ENCODE measurements at places on chromosomes 7 and 10.

- DNase-seq: no peak
These were observed 8.7 kb upstream of the BAMBI start for GRCh38 chr10:28668363-28669226.

- DNase-seq: no peak
These were observed 36.5 kb downstream of the MALSU1 start for GRCh38 chr7:23335621-23336020.

- no peak for DNase-seq
These were observed 91.4 kb upstream of the PHYHIPL start for GRCh38 chr10:59085054-59085453.

GRCh38 chr10:29377333-29377961, 88.6 kb downstream of the LYZL1 start:
- DNase-seq: no peak

DNA sequence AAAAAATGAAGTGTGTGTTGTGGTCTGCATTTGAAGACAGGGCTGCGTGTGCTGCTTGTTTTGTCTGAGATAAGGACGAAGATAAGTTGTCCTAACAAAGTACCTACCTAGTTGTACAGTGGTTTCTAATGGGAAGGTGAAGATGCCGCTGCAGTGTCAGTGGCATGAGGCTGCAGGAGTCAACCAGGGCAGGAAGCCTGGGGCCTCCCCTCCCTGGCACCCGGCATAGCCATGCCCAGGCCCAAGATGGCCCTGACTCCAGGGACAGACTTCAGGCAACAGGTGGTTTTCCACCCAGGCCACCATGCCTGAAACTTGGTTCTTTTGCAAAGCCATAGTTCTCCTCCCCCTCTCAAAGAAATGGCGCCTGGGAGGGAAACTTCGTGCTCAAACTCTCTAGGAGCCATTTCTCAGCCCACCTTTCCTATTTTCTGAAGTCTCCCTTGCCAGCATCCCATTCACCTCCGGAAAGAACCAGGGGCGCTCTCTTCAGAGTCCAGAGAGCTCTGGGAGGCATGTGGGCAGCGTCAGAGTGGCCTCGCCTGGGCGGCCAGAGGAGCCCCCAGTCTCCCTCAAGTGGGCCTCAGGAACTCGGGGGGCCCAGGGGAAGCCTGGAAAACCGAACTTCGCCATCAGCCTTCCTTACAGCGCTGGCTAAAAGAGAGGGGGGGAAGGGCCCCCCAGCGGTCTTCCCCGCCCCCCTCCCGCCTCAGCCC, 2.1 kb upstream of the KAT6B start:
- DNase-seq: peak; percentile 23

GRCh38 chr7:20359341-20359963, 28.8 kb downstream of the ITGB8 start:
- no peak for DNase-seq

DNA sequence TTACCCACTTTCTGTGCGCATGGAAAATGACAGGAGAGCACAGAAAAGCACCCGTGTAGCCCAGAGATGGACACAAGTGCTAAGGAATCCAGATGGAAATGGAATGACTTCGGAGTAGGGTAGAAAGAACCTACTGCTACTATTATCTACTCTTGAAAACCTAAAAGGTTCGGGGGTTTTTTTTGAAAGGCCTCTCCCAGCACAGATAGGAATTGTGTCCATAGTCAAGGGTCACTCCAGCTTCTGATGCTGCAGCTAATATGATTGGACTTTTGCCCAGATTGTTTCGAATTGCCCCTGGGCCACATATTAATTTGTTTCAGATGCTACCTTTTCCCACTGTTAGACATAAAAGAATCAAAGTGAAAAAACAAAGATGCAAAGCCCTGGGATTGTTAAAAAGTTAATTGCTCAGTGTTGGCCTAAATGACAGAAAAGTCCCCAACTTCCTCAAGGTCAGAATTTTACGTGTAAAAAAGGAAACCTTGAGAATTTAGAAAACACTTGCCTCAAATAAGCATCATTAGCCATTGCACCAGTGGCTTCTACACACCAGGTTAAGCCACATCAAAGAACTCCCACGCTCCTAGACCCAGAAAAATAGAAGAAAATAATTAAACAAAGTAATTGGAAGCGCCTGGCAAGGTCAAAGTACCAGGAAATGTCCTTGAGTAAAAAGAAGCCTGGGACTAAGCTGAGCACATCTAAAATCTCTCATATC, 40.8 kb upstream of the INSIG1 start:
- DNase-seq: no peak

DNA sequence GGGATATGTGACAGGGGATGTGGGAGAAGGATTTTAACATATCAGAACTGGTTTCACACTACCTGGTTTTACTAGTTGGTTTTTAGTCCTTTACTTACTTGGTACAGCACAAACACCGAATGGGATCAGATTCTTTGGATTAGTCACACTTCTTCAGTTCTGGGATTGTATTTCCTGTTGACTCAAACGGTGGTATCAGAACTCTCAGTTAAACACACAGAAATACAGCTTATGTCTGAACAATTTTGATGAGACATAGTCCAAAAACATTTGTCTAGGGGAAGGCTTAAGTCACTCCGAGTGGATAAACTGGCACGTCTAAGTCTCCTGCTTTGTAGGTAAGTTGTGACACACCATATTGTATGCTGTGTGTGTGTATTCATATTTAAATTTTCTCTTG, 480.5 kb downstream of the PHTF2 start:
- DNase-seq: no peak

DNA sequence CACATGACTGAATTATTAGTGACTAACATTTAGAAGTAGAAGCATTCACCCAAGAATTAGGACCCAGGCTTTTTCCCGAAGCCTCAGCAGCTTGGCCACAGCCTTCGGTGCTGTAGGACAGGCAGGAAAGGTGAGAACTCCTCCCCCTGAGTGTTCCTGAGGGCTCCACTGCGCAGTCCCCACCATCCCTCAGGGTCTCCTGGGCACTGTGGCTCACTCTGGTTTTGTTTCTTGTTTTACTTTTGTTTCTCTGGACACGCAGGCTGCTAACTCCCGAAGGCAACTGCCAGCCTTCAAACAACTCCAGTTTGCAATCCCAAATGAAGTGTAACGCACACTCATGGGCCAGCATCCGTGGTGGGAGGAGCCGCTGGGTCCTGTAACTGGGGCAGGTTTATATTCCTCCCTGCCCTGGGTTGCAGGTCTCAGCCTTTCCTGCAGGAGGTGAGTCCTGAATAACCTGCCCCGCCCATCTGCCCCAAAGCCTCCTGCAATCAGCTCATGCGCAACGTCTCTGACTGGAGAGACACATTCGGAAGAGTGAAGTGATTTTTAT, 492.9 kb downstream of the PTPRN2 start:
- DNase-seq: no peak

GRCh38 chr7:97873606-97874005, 1.4 kb upstream of the ASNS start:
- no peak for DNase-seq

DNA sequence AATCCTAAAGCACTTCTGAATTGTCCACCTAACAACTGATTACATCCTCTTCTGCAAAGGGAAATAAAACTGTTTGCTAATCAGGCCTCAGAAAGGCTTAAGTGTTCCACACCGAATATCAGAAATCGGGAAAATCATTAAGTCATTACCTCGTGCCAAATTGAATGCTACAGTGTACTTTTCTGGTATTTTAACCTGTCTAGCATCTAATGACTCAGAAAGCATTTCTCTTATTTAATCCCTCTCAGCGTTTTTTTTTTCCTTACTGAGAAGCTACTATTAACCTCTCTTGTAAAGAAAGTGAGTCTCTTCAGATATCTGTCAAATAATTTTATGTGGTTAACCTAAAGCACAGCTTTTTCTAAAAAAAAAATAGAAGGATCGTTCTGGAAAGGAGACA, 28.6 kb downstream of the VIM start:
- no peak for DNase-seq

DNA sequence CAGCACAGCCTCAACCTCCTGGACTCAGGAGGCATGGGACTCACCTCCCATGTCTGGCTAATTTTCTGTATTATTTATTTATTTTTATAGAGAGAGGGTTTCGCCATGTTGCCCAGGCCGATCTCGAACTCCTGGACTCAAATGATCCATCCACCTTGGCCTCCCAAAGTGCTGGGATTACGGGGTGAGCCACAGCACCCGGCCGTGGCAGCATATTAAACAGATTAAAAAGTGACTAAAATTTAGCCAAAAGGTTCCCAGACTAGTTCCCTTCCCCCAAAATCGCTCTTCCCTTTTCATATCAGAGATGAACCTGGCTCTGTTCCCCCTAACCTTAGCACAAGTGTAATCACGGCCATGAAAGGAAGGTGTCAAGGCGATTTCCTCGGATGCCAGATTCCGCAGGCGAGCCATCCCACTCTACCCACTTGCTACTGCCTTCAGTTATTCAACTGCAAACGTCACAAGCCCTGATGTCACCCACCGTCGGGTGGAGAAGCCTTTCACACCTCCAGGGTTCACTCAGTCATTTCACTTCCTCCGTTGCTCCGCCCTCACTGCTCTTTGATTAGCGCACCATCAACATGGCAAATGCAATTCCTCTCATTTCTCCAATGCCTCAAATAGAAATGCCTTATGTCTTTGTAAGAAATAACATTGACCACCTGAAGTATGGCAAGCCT, 104.7 kb upstream of the RHEB start:
- peak; percentile 65 for DNase-seq

GRCh38 chr10:33703501-33704213, 369.2 kb upstream of the NRP1 start:
- no peak for DNase-seq

DNA sequence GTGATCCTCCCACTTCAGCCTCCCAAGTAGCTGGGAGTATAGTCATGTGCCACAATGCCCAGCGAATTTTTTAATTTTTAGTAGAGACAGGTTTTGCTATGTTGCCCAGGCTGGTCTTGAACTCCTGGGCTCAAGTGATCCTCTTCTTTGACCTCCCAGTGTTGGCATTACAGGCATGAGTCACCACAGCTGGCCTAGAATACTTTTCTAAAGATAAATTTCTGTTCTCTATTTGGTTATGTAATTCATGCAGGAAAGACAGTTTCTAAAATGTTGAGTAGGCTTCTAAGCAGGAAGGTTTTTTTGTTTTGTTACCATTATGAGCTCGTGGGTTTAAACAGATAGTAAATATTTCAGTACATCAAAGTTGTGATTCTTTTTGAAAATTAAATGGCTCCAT, 5.0 kb downstream of the RBAK start:
- DNase-seq: no peak

DNA sequence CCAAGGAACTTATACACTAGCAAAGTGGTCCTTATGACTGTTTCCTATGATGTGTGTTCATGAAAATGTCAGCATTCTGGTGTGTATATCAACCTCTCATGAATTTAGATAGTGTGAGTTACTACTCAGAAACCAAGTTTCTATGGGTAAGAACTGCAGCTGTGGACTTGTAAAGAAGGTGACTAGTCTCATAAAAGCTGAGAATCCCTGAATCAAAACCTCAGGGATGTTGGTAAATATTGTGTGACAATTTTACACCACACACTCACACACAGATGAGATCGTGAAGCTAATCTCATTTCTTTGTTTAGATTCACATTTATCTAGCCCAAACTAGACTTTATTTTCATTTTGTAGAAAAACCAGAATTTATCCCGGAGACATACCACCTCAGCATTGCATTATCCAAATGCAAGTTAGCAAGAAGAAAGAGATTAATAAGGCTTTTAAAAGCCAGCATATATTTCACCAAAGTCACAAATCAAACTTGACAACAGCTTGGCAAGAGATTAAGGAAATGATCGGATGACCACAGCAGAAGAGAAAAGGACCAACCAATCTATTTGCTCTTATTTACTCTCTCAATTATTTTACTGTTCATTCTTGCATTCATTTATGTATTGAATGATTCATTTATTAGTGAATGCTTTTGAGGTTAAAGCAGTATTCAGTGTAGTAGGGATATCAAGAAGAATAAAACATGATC, 92.9 kb downstream of the PLXDC2 start:
- no peak for DNase-seq

- DNase-seq: no peak
These were observed 385.6 kb upstream of the NPVF start for GRCh38 chr7:25613912-25614311.

DNA sequence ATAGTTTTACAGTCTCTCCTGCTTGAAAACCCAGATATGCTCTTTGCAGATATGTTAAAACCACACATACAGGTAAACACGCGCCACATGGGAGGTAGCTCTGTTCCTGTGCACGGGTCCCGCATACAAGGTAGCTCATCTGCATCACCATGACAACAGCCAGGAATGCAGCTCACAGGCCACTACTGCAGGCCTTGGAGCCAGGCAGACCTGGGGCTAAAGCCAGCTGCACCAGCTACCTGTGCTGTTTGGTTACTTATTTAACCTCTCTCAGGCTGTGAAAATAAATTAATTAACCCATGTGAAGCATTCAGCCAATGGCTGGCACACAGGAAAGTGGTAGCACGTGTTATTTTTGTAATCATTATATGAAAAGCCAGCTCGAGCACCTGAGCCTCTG, 428.3 kb downstream of the TNS3 start:
- DNase-seq: no peak

GRCh38 chr10:24915304-24915703, 37.1 kb downstream of the PRTFDC1 start:
- DNase-seq: no peak

- DNase-seq: no peak
These were observed 236.8 kb upstream of the LRRN3 start for GRCh38 chr7:110854166-110854565.

GRCh38 chr7:81924494-81924893, 154.6 kb upstream of the HGF start:
- no peak for DNase-seq

GRCh38 chr7:151241755-151242096, 6.8 kb downstream of the SMARCD3 start:
- DNase-seq: no peak

GRCh38 chr7:128881458-128882125, 18.9 kb downstream of the ATP6V1F start:
- DNase-seq: no peak

- no peak for DNase-seq
These were observed 137.0 kb downstream of the ADCY1 start for GRCh38 chr7:45711161-45711490.

DNA sequence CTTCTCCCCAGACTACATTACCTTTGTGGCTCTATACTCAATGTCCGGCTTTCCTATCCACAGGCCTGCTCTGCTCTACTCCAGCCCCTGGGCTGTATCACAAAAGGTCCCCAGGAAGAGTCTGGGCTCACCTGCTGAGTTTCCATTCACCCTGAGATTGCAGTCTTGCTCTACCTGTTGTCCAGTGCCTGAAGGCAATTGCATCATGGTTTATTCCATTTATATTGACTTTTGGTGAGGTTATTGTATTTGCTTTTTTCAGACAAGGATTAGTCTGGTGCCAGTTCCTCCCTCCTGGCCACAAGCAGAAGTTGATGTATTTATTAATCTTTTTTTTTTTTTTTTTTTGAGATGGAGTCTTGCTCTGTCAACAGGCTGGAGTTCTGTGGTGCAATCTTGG, 273.1 kb downstream of the XPNPEP1 start:
- no peak for DNase-seq

Data from putamen (tissue), 1 donor.